Activated naive CD8-positive, alpha-beta T cell treated with anti-CD3 and anti-CD28 coated beads, Interleukin-2, amount 50 U/mL, for 24 hours (primary cell): ENCODE measurements at places on chromosomes 4 and X.

DNA sequence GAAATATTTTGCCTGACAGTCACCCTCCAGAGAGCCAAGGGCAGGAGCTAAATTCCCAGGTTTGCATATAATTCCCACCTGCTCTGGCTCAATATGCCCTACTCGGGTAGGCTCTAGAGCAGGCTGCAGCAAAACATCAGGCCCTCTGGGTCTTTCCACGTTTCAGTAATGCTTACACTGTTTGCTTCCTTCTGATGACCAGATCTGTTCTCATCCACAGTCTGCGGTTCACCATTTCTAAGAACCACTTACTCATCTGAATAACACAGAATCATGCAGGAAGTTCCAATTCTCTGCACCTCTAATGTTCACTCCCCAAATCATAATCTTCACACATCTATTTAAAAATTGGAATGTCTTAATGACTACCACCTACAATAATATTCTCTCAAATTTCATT is 141.4 kb downstream of the PPP3CA start:
- peak; percentile 39 for DNase-seq

- no peak for DNase-seq
Observed at GRCh38 chrX:74408304-74408703, 13.0 kb upstream of the SLC16A2 start.

DNA sequence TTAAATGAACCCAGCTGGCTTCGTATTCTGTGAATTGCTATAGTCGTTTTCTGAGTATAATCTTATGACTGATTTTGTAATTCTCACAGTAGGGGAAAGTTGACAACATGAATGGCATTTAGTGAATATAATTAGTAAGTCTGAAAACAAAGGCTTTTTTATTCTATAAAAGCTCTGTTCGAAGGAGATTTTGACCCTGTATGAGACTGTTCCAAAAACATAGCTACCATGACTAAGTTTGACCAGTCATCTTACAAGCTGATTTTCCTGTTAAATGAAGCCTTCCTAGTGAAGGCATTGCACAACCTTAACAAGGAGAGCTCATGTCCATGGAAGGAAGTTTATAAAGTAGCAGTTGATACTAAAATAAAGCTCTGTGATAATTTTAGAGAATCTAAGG is 242.3 kb downstream of the RPA4 start:
- DNase-seq = no peak

GRCh38 chr4:3440979-3441500 is 728 bp upstream of the HGFAC start:
- no peak for DNase-seq

GRCh38 chrX:50002067-50002714 is 79.8 kb downstream of the CLCN5 start:
- no peak for DNase-seq

GRCh38 chrX:68822641-68823410 is 6.0 kb upstream of the EFNB1 start:
- no peak for DNase-seq

- DNase-seq = no peak
Observed at GRCh38 chr4:145496292-145496691, 14.6 kb downstream of the SMAD1 start.

DNA sequence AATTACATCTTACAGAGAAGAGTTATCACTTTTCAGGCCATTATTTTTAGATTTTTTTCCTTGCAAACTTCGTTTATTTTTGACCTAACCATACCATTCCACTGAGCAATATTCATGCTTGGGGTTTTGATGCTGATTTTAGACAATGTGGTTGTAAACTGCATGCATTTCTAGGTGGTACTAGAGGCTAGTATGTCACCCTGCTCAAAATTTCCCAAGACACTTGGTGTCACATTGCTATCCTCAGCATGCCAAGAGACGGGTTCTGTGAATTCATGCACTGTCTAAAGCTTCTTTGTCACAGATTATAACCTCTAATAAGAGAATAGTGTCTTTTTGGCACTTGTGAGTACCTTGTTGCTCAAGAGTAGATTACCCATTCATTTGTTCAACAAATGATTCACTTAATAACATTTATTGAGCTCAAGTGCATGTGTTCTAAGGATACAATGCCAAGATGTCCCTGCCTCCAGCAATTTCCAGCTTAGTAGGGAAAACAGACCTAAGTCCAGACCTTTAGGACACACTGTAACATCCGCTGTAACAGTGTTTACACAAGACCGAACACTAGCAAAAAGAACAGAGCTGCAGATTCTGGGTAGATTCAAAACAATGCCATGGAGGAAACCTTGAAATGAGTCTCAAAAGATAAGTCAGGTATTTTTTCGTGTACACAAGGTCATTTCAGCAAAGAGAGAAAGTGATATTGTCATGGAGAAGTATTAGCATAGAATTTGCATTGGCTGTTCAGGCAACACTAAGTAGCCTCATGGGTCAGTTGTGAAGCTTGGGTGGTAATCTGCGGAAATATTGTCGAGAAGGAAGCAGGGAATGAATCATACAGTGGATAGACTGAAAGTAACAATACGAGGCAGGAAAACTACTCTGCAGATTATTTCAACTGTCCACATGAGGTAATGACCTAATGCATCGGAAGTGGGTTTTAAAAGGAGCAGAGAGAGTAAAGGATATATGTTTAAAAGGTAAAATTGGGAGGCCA is 515.1 kb upstream of the ZFP42 start:
- no peak for DNase-seq

DNA sequence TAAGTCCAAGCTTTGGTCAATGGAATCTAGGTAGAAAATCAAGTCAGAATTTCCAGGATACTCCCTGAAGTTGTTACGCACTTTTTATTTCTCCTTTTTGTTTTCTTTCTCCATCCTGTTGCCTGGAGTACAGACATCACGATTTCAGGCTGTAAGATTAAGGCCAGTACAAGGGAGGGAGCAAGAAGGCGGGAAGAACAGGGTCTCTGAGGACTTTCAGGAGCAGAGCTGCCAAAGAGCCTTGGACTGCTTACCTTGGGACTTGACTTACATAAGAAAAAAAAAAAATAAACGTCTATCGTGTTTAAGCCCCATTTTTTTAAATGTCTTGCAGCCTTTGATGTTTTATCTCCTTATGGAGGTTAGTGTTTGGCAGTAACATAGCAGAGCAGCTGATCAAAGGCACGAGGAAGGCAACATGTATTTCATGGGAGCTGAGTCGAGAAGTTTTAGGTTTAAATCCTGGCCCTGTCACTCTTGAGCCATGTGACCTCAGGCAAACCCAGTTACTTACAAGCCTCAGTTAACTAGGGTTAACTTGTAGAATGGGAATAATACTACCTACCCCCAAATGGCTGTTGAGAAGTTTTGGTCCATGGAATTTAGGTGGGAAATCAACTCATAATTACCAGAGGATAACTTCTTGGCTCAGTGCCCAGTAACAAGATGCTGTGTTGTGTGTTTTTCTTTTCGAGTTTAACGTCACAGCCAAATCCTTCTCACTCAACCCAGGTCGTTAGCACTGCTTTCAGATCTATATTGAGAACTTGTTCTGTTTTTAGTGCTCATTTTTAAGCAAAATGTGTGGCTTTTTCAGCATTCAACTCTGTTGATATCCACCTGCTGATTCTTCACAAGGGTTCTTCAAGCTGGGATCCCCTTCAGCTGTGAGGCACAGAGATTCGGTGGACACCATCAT is 106.8 kb downstream of the CLNK start:
- DNase-seq = no peak
